ENCODE measurements at places on chromosomes 6 and 20. TPM values are rescaled to one million over a fixed set of nuclear protein-coding genes. Genes with fewer than 3 reads are reported as not detected.

DNA sequence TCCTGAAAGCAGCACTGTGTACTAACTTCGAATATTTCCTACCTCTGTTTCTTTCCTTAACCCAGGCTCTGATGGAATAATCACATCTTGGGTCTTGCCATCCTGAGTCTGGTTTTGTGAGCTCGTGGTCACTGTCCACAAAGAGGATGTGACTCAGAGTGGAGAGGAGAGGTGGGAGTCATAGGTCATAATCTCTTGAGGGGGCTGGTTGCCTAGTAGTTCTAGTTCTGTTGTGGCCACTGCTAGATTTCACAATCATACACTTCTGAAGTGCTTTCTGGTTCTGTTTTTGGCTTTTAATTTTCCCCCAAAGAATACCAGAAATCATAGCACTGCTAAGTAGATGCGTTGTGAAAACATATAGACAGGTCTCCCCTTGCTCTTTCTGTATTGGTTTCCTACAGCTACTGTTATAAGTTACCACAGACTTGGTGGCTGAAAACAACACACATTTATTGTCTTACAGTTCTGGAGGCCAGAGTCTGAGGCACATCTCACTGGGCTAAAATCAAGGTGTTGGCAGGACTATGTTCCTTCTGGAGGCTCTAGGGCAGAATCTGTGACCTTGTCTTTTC is 102.8 kb downstream of the NRSN1 start:
- no peak for DNase-seq

DNA sequence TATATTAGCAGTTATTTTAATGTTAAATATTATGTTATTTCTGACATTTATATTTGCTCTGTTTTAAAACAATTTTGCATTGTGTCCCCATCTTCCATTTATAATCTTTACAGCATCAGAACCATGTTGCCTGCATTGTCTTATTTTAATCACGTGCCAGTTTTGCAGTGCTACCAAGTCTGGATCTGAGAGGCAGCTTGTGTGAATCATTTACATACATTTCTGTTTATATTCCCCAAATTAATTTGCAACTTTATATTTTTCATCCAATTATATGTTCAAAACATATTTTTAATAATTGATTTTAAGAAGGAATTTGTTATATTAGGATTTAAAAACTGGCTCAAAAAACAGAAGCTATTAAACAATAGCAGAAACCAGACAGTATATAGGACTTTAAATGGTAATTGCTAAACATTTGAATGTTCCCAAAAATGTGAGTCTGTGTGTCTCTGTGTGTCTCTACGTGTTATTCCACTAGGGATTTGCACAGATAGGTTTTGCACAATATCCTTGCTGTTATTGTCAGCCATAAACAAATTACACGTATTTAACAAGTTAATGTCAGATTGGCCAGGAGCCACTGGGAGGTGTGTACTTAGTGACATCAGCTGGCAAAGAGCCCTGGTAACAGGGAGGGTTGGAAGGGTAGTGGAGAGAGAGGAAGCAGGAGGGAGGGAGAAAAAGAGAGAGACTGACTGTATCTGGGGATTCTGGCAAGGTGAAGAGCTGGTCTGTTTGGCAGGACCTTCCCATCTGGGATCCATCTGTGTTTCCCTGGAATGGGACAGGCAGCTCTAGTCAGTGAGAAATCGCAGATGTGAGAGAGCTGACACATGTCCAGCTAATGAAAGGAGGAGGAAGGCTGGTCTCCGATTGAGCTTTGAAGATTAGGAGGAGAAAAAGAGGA is 72.1 kb downstream of the CBFA2T2 start:
- peak; percentile 35 for DNase-seq

DNA sequence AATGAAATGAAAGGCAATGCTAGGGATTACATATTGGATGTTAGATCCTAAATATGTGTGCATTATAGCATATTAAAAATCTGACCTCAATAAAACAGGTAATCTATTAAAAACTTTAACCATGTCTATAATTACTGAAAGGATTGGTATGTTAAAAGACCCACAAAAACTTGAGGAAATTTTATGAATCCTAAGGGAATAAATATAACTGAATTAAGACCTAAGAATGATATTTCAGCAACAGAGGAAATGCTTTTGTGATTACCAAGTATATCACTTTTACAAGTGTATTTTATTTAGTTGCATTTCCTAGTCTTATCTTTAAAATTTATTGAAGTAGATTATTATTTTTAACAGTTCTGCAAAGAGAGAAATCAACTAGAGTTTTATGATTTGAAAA is 571.5 kb downstream of the HDGFL1 start:
- DNase-seq: no peak

- peak; percentile 61 for DNase-seq
These were observed 1279.9 kb upstream of the EYS start for GRCh38 chr6:66986940-66987339.

DNA sequence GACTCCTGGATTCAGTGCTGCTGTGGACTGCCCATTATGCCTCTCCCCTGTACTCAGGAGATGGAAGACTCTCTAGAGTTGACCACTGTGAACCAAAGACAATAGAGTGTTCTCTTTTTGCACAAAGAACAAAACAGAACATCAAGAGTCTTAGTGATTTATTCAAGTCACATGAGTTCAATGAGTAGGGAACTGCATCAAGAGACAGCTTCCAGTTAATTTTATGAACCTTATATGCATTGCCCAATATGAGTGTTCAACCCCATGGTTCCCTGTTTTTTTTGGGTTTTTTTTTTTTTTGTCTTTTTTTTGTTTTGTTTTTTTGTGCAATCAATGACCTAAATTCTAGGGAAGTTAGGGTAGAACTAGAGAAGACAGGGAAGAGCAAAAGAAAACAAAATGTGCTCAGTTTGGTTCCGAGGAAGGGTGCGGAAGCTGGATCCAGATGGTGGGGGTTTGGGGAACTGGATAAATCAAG is 224.3 kb downstream of the MAFB start:
- no peak for DNase-seq

DNA sequence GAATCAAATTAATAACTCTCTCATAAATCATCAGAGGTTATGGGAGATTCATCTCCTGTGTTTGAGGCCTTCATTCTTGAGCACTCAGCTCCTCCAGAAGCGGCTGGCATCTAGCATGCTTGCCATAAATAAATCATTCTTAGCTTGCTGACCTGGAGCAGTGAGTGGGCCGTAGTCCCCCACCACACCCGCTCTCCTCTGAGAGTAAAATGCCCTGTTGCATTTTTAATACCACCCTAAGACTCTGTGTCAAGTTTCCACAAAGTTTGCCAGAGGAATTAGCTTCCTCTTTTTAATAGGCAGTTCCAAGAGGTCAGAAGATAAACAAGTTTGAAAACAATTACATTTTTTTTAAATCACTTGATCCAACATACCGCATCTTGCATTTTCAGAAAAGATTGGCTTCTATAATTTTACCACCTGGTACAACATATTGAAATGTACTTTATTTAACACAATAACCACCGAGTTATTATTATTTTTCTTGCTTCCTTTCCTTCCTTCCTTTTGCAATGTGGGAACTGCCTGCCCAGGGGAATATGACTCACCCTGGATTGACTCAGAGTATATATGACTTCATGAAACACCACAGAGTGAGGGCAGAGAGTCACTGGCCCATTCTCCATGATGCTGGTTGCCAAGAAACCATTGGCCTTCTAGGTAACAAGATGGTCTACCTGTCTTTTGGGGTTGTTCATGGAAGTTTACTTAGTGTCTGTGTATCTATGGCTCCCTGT is 29.4 kb upstream of the CLIC5 start:
- no peak for DNase-seq

Gene THBS2
- 0.07 TPM for total RNA-seq

Gene HNF4A
- total RNA-seq: 292 TPM

DNA sequence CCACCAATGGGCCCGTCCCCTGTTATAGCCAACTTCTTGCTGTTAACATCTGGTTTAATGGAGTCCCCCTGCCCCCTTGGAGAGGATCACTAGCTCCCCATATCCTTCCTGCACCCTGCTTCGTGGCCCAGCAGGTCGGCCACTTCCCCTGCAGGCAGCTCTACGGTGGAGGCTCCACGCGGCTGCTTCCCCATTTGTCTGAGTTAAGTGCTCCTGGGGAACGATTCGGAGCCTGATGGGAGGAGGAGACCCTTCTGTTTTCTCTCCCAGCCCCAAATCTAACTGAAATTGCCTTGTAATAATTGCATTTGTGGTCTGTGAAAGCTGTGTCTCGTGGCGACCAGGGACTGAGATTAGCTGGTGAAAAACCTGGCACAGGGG is 74.6 kb downstream of the SULF2 start:
- DNase-seq: no peak

Gene WFDC2
- 14.3 TPM for total RNA-seq

DNA sequence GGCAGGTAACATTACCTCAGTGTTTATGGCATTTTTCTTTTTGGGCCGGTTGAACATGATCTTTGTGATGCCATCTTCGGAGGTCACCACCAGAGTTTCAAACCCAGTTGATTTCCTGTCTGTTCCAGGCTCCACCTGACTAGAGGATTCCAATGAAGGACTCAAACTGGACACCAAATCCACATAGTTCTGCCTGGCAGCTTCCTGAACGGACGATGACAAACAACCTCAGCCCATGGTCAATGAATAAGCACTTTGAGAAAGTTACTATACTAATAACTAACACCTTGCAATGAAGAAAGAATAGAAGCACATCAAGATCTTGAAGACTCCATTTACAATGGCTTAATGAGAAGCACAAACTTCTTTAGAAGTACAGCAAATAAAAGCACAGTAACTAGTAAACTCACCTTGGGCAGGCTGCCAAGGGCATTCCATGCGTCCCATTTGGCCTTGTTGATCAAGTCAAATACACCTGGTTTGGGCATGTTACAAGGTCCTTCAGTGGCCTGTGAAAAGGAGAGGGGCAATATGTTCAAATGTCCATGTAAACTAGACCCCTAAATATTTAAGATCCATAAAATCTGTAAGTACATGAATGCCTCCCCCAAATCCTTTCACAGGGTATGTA is 4.9 kb downstream of the ECI2 start:
- DNase-seq: no peak

- no peak for DNase-seq
These were observed 103.2 kb upstream of the GRIK2 start for GRCh38 chr6:101290346-101290745.

Gene SLPI
- total RNA-seq: 3.0 TPM

Gene BAG2
- 9.5 TPM for total RNA-seq

DNA sequence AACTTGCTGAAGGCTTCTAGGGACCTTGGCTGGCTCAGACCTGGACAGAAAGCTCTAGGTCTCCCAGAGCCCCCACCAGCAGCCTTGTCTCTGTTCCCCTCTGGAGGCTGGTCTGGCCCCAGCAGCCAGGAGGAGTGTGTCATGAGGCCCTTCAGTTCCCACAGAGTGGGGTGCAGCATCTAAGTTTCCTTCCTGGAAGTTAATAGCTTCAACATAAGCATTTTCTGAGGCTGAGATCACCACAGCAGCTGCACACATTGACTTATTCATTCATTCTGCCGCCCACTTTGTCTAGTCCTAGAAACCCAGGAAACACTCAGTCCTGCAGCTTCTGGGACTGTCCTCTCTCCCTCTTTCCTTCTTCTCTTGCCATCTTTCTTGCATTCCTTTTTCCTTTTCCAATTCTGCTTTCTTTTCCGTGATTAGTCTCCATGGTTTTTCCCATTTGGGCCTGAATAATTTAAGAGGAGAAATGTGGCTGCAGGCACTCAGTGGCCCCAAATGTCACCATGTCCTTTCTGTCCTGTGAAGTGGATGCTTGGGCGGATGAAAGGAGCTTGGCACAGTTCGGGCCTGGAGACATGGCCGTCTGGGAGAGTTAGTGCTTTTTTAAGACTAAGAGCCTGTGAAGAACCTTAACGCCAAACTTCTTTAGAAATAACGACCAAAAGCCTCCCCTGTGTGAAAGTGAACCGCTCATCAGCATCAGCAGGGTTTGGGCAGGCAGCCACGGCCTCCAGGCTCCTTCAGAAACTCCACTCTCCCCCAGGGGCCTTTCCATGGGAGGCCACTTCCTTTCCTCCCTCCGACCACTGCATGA is 31.0 kb upstream of the PCMTD2 start:
- DNase-seq: no peak

DNA sequence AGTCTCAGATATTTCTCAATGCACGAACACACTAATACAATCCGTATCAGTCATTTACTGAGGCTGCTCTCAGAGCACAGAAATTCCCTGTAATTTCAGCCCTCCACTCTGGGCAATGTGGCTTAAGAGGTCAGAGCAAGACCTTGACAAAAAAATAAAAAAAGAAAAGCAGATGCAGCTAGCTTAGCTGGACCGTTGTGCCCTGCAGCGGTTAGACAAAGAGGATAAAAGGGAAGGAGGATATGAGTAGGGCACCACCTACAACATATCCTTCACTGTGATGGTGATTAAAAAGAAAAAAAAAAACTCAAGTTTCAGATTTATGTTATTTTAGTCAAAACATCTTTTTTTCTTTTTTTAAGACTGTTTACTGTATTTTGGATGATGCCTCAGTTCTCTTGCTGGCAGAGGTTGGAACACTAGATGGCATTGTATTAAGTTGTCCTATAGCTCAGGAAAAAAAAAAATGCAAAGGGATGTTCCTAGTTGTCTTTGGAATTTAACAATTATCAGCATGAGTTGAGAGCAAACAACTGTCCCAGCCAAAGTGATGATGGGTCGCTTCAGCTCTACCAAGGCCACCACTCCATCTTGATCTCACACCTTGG is 59.9 kb downstream of the ANKEF1 start:
- DNase-seq: no peak

- DNase-seq: no peak
These were observed 24.7 kb downstream of the GJA1 start for GRCh38 chr6:121460170-121460569.
